Stimulated activated CD8-positive, alpha-beta memory T cell treated with anti-CD3 and anti-CD28 coated beads, Interleukin-4, amount 100 ng/mL, for 4 hours (primary cell): ENCODE measurements at places on chromosomes 4 and X.

- DNase-seq: peak; percentile 3
Observed at GRCh38 chr4:109816082-109816442, 500 bp downstream of the GAR1 start.

GRCh38 chr4:122930862-122931261 is 8.5 kb upstream of the NUDT6 start:
- no peak for DNase-seq

DNA sequence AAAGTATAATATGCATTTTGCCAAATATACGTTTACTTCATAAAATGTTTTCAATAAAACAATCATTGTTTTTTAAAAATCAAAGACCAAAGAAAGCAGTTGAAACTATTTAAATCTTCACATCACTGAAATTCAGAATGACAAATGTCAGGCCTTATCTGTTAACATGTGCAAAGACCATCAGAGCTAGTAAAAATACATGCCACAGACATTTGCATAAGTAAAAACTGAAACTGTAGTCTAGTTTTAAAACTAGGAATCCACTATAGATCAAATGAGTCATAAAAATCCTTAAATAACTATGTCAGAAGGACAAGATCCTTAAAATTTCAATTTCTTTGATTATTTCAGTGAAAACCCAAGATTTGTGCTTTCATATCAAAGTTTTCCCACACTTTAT is 24.8 kb downstream of the KLHL15 start:
- no peak for DNase-seq

GRCh38 chr4:46249516-46249915 is 125.7 kb upstream of the GABRG1 start:
- no peak for DNase-seq

GRCh38 chr4:157776930-157777528 is 395.8 kb downstream of the GASK1B start:
- no peak for DNase-seq

DNA sequence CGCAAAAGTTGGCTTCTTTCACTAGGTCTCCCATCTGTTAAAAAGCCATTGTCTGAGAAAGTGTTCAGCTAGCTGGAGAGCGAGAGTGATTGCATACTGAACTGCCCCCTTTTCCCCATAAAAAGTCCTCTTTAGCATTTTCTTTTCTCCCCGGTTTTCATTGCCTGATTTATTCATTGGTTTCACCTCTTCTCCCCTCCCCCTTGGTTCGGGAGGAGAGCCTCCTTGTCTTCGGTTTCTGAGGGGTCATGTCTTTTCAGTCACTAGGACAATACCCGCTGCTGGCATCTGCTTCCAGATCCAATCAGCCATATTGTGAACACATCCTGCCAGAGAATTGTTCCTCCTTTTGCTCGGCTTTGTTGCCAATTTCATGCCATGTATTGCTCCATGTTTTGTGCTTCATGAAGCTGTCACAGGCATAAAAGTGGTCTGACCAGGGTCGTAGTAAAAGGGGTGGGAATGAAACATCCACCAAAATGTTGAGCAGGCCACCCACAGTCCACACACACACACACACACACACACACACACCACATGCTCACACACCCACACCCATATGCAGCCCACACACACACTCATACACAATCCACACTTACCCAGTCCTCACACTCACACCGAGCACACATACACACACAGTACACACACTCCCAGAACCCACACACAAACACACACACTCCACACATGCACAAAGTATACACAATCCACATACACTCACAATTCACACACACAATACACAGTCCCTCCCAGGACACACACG is 136.0 kb downstream of the NKX6-1 start:
- DNase-seq: no peak

DNA sequence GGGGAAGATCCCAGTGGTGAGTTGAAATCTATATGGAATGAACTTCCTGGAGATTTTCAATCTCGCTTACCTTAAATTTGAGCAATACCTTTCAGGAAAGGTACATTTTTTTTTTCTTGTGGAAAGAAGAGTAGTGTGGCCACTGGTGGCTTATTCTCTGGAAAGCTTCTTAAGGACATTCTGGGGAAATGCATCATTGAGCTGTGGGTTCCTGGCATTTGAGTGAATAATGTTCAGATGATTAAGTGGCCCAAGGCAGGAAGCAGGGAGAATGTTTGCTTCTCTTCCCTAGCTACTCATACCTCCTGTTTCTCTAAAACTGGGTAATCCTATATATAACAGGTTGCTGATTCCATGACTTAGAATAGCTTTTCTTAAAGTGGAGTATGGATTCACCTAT is 31.8 kb downstream of the STAG2 start:
- no peak for DNase-seq

DNA sequence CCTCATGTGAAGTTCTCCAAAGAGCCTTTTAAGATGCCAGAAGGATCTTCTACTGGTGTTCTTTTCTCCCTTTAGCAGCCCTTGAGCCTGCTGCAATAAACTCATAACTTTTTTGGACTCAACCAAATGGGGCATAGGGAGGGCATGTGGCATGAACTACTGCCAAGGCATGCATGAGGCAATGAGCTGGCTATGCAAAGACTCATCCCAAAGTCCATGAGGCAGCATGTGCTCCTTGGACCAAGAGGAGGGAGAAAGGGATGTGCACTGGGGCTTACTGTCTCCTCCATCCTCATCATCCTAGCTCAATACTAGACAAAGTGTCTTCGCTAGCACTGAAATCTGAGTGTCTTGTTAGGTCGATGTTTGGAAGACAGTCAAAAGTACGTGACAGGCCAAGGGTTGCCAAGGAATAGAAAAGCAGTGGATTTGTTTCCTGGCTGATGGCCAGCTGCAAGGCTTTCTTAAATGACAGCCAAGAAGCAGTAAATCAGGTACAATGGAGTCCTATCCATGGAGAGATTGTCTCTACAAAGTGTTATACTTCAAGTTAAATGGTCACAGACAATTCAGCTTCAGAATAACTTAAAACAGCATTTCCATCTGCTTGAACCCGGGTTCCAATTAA is 44.5 kb upstream of the ATXN3L start:
- DNase-seq: no peak

GRCh38 chr4:73315091-73315490 is 56.5 kb upstream of the ANKRD17 start:
- DNase-seq: no peak

DNA sequence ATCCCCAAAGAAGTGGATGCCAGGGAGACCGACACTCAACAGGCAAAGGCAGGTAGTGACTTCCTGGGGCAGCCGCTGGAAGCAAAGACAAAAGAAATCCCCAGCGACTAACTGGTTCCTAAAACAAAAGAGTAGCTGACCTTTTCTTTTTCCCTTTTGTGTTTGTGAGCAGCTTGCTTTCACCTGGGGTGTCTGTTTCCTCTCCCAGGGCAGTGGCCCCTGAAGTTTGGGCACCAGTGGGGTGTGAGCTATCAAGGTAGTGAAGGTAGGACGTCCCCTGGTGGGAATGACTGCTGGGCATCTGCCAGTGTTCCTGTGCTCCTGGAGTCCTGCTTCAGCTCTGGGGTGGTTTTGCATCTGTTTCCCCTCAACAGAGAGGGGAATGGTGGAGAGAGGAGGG is 41.6 kb upstream of the STIM2 start:
- no peak for DNase-seq

GRCh38 chr4:47842985-47843384 is 5.1 kb upstream of the CORIN start:
- no peak for DNase-seq

DNA sequence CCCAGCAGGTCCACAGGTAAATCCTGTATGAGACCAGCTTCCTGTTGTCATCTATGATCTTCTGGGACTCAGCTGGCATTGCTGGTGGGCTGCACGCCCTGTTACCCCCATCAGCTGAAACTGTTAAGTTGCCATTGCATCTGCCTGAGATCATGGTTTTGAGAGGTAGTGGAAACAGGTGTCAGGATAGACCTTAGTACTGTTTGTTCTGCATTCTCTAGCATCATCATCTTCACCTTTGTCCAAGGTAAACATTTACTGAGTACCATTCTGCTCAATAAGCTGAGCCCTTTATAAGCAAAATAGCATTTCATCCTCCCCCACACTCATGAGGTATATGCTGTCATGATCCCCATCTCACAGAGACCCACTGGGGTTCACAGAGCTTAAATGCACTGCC is 42.9 kb upstream of the PROM1 start:
- no peak for DNase-seq

DNA sequence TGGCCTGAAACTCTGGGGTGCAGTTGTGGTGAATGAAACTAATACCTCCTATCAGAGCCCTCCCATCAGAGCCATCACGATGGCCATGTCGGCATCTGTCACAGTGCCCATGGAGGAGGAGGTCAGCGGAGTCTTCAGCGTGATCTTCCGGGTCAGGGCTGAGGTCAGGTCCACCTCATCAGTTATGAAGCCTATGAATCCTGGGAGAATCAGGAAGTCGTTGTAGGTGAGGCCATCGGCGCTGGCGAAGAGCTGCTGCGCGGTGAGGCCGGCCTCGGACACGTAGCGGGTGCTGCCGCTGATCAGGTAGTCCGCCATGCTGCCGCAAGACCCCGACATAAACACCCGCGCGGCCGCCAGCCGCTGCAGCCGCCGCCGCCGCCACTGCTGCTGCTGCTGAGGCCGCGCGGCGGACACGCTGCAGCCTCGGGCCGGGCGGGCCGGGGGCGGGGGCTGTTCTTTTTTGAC is 376.7 kb upstream of the MAOA start:
- no peak for DNase-seq

DNA sequence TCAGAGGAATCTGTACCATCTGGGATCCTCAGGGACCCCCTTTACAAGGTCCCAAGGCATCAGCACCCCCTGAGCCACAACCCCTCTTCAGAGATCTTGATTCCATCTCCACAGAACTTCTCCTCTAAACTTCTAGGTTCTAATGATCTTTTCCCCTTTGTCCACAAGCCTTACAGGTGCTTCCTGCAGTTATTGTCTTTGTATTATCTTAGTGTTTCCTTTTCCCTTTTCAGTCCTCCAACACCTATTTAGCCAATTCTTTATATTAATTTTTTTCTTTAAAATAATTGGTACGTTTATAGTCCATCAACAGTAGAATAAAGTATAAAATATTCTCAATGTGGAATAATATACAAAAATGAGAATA is 35.2 kb upstream of the FAM241A start:
- no peak for DNase-seq

DNA sequence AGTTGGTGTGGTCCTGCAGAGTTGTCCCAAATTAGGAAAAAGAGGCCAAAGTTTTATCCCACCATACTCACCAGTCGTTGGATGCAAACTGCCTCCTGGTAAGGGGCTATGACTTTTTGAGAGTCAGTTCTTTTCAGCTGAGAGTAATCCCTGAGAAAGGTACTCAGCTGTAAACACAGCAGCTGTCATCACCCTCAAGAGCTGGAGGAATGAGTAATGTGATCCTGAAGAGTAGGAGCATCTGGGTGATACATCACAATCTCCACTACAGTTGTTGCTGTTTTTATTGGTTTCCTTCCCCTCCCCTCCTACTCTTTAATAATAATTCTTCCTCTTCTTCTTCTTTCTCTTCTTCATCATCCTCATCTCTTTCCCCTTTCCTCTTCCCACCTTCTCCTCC is 5.7 kb downstream of the MAGEE1 start:
- no peak for DNase-seq

DNA sequence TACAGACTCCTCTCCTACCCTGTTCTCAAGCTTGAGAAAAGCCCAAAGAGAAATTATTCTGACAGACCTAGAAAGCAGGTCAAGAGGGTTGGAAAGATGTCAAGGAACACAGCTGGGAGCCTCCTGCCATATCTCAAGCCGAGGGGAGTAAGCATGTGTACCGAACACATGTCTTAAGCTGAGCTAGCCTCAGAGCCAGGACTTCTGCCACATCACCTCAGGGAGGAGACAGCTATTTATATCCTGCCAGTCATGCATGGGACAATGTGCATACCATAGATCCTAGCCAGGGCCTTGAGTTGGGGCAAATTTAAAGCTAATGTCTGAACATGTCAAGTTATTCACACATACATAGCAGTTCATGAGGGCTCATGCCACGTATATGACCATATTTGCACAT is 11.8 kb downstream of the TMEM31 start:
- no peak for DNase-seq

- no peak for DNase-seq
Observed at GRCh38 chrX:112614640-112615039, 65.1 kb downstream of the LHFPL1 start.

- no peak for DNase-seq
Observed at GRCh38 chr4:10034612-10035104, 13.4 kb upstream of the SLC2A9 start.

- DNase-seq: no peak
Observed at GRCh38 chr4:183960046-183960420, 54.9 kb downstream of the STOX2 start.

- DNase-seq: no peak
Observed at GRCh38 chr4:33054161-33054560, 2334.0 kb downstream of the PCDH7 start.

GRCh38 chr4:62130230-62130629 is 930.1 kb downstream of the ADGRL3 start:
- no peak for DNase-seq

GRCh38 chr4:81217779-81218178 is 2.8 kb upstream of the PRKG2 start:
- no peak for DNase-seq

DNA sequence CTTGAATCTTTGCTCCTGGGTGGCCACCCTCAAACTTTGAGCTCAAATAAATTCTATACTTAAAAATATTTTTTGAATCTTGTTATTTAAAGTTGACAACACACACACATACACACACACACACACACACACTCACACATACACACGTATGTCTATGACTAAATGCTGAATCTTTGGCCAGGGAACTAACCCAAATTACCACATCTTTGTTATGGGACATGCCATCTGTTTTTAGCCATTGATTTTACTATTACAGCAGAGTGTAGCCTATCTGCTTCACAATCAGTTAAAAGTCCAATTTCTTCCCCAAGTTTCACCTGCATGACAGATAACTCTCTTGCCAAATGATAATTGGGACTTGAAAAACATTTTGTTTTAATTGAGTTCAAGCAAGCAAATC is 45.0 kb upstream of the USP46 start:
- no peak for DNase-seq

- no peak for DNase-seq
Observed at GRCh38 chr4:128307123-128307571, 19.5 kb upstream of the PGRMC2 start.

GRCh38 chrX:48833542-48834138 is 1.8 kb downstream of the PCSK1N start:
- no peak for DNase-seq

DNA sequence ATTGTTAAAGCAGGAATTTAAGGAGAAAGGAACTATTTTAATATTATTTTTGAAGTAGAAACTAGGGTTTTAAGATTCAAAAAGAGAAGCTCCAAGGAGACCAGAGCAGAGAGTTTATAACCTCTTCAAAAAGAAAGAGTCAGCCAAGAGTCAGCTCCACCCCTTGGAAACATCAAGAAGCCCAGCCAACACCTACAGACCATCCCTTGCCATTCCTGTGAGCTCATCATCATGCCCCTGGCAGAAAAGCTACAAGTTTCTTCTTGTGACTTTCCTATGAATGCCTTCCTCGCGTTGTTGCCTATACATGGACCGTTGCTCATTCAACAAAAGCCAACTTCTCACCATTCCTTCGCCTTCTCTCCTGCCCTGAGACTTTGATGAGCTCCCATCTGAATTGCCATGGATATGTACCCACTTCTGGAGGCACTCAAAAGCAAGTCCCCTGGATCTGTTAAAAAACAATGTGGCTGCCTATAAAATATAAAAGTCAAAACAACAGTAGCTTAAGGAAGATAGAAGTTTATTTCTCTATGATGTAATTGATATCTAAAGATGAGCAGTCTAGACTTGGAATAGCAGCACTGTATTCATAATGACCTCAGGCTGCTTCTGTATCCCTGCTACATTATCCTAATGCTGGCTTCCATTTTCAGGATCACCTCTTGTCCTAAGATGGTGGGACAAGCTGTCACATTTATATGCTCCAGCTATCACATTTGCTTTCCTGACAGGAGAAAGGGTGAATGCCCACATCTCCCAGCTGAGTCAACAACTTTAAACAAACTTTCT is 20.3 kb downstream of the PLRG1 start:
- no peak for DNase-seq
